ENCODE measurements at places on chromosomes 2 and 18.

- DNase-seq = no peak
These were observed 136.7 kb downstream of the ACKR3 start for GRCh38 chr2:236706288-236706687.

DNA sequence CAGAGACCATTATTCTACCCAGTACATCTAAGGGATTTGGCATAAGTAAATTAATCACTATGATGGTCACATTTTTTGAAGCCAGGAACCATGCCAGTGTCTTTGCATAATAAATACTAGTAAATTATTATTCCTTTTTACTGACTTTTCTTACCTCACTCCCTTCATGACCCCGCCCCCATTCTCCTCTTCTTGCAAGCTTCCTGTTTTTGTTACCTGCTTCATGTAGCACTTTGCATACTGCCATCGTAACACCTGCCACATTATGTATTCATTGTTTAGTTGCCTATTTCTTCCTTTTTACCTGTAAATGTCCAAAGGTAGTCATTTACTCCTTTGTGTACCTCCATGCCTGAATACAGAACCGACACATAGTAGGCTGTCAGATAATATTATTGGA, 309.5 kb downstream of the KIAA1328 start:
- DNase-seq = no peak

- DNase-seq = peak; percentile 48
These were observed 724 bp downstream of the NMS start for GRCh38 chr2:100470898-100471514.

GRCh38 chr18:31510319-31510718, 12.3 kb downstream of the DSG2 start:
- DNase-seq = no peak

GRCh38 chr2:198731842-198732399, 725.8 kb downstream of the SATB2 start:
- DNase-seq = no peak

GRCh38 chr2:181465676-181466375, 8.6 kb downstream of the ITGA4 start:
- no peak for DNase-seq

Data from right renal pelvis (tissue), 4 donors.